ENCODE measurements at places on chromosomes 2 and 18. TPM values are rescaled to one million over a fixed set of nuclear protein-coding genes. Genes with fewer than 3 reads are reported as not detected.
A peak's percentile ranks its signal among the peaks of the same experiment; 100 is the strongest.

The EMILIN1 gene
- total RNA-seq, result 77.4 TPM

The UGT1A9 gene
- total RNA-seq, result not detected

DNA sequence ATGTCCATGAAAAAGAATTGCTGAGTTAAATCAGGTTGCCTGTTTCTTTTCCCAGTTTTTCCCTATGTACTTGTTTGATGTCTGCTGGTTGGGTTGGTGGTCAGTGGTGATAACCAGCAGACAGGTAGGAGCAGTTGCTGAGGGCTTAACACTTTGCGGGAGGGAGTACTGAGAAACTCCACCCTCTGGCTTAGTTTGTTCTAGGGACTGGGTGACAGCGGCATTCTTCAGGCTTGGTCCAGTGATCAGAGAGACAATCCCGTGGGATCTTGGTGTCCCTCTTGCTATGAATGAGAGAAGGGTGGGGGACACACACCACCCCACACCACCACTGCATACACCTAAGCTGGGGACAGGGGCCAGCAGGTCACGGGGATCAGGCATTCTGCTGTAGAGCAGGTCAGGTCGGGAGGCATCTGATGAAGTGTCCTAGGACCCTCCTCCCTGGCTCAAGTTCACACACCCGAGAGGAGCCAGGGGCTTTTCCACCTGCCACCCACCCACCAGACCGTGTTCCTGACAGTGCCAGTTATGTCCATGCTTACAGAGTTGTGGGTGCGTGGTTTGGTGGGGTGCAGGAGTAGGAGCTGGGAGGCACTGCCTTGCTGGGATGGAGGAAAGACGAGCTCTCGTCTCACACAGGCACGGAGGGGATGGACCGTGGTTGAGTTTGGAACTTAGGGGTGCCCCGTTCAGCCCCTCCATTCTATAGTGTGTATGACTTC lies 21.3 kb upstream of the ALLC start:
- peak; percentile 33 for DNase-seq

The SNORC gene
- total RNA-seq, result 0.64 TPM
